ENCODE measurements at places on chromosomes 1 and 21. TPM values are rescaled to one million over a fixed set of nuclear protein-coding genes. Genes with fewer than 3 reads are reported as not detected.

Gene POLR3C
- 35.1 TPM for polyA plus RNA-seq

Gene KLHDC9
- 17.6 TPM for polyA plus RNA-seq

DNA sequence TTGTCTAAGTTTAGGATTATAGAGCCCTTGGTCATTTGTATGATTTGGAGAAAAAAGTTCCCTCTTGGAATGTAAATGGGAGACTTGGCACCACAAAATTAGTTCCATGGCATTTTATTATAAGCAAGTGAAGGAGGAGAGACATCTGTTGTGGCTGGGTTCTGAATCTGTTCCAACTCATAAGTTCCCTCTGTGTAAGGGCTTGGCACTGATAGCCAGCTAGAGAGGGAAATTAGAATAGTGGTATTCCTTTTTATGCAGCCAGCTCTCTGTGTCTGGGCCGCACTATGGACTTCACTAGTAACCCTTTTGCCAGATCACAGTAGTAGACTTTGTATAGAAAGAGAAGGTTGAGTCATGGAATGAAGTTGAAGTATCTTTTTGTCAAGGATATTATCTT, 31.1 kb downstream of the GNAI3 start:
- DNase-seq, result no peak

Gene CD160
- 0.84 TPM for polyA plus RNA-seq

DNA sequence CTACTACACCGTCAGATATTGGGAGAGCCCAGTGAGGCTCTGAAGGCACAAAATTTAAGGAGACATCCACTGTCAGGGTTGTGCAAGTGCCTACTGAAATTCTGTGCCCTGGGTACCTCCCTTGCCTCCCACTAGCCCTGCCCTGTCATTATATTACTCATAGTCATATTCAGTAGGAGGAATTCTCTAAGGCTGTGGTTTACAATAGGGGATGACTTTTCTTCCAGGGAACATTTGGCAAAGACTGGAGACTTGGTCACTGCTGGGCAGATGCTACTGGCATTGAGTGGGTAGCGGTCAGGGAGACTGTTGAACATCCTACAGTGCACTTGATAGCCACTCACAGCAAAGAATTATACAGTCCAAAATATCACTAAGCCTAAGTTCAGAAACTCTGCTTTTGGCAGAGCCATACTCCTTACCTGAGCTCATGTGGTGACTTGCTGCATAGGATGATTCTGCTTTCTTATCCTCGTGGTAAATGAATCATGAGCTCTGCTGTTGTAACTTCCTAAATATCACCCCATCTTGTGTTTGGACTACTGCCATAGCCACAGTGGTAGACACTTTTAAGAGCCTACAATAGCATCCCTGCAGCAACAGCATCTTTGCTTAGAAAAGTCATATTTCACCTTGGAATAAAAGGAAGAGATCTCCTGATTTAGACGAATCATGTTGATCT, 563.4 kb upstream of the PLXNA2 start:
- no peak for DNase-seq
